ENCODE measurements at places on chromosomes 12 and 14.

DNA sequence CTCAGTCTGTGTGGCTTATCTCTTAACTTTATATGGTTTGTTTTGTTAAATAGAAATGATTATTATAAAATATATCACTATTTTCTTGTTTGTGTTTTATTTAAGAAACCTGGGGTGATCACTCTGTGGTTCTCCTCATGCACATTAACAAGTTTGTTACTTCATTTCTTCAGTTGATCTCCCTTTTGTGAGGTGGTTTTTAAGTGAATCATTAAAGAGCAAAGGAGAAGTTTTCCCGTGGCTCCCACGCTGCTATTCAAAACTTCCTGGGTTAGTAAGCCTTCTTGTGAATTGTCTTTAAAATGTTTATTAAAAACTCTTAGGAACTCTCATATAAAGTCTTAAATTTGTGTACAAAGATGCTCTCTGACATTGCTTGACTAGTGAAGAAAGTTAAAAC, 11.8 kb downstream of the ADIPOR2 start:
- peaks cover 17% of the 10 kb centered on the region for H3K4me1 ChIP-seq
- no peak overlapping the region for H3K4me3 ChIP-seq

- no peak overlapping the region for H3K4me3 ChIP-seq
- no peaks in the 10 kb centered on the region for H3K27me3 ChIP-seq
- no peak for DNase-seq
- H3K27ac ChIP-seq: no peak overlapping the region
- no peaks in the 10 kb centered on the region for H3K36me3 ChIP-seq
These were observed 22.9 kb downstream of the CACNA1C start for GRCh38 chr12:2075508-2076195.

DNA sequence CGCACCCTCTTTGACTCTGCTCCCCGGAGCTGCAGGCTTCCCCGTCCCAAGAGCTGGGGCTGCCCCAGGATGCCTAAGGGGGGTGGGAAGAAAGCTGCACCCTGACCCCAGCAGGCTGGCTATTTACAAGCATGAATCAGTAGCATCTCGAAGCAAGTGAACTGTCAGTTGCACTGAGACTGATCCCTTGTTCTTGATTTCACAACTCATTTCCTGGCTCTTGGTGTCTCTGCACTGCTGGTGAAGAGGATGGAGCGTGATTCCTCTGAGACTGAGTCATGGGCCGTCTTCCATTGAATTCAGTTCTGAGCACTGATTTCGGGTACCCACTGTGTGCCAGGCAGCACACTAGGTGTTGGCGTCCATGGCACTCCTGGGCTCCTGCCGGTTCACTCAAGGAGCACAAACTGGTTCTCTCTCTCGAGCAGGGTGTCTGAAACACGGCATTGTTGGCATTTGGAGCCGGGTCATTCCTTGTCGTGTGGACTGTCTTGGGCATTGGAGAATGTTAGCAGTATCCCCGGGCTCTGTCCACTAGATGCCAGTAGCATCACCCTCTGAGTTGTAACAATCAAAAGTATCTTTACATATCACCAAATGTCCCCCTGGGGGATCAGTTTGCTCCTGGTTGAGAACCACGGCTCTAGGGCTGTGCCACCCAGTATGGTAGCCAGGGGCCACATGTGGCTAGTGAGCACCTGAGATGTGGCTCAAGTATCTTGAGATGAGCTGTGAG, 86.9 kb downstream of the RIN3 start:
- no peaks in the 10 kb centered on the region for H3K36me3 ChIP-seq
- H3K4me1 ChIP-seq: no peaks in the 10 kb centered on the region
- DNase-seq: no peak
- no peaks in the 10 kb centered on the region for H3K27me3 ChIP-seq
- no peak overlapping the region for H3K27ac ChIP-seq
- H3K4me3 ChIP-seq: no peak overlapping the region

DNA sequence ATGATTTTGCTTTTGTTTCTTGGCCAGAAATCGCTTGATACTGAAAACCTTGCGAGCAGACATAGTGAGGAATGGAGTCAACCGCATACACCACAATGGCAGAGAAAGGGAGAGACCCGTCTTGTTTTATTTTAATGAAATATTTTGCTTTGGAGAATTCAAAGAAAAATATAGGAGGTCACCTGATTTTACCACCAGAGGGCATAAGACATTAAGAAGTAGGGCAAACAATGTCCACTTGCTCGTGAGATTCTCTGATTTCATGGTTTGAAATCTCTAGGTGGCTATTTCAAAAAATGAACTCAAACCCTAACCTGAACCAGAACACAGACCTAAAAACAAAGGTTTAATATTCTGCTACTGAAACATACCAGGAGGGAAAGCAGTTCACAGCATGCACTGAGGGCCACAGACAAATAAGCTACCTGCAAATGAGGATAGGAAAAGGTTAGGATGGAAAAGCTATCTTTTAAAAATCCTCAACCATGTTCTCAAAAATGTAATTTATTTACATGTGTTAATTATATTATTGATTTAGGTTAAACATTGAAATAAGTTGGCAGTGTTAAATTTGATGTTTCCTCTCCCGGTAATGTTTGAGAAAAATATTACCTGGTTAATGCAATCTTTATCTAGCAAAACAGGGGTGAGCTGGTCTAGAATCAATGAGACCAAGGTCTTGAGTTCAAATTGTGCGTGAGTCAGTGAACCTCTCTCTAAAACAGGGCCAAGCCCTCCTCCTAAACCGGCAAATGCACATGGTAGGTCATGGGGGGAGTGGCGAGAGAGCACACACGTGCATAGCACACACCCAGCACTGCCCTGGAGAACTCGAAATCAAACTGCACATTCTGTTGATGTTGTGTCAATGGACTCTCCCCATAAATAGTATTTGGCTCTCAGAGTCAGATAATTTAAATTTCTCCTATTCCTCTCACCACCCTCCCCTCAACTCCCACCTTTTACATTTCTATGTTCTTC, 12.5 kb downstream of the IFNG-AS1 start:
- H3K27ac ChIP-seq: no peak overlapping the region
- no peaks in the 10 kb centered on the region for H3K27me3 ChIP-seq
- no peaks in the 10 kb centered on the region for H3K36me3 ChIP-seq
- DNase-seq: peak; percentile 12
- no peak overlapping the region for H3K4me3 ChIP-seq

- no peaks in the 10 kb centered on the region for H3K4me1 ChIP-seq
- H3K27ac ChIP-seq: no peak overlapping the region
- no peaks in the 10 kb centered on the region for H3K36me3 ChIP-seq
- H3K4me3 ChIP-seq: no peak overlapping the region
These were observed 577.8 kb downstream of the AACS start for GRCh38 chr12:125643055-125643454.

DNA sequence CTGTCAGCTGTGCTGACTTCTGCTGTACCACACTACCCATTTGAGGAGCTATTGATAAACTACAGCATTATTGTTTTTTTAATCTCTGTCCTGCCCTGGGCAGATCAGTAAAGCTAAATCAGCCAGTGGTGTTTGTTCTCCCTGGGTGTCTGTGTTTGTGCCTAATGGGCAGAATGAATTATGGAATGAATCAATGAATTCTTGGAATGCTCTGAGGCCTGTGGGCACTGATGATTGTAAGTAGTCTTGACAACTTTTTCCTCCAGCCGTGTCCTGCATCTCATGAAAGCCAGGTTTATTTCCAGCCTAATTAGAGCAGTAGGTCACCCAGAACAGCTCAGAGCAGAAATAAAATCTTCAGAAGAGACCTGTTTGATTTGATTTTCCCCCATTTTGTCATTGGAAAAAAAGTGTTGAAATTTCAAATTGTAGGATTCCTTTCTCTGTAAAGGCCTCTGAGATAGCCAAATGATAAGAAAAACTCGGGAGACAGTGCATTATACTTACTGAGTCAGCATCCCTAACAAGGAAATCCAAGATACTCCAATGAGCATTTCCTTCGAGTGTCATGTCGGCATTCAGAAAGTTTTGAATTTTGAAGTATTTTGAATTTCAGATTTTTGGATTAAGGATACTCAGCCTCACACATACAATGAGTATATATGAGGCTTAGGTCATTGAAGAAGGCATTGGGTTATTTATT, 19.4 kb upstream of the EVL start:
- H3K27ac ChIP-seq: no peak overlapping the region
- no peaks in the 10 kb centered on the region for H3K27me3 ChIP-seq
- H3K4me1 ChIP-seq: no peaks in the 10 kb centered on the region
- H3K4me3 ChIP-seq: no peak overlapping the region
- H3K36me3 ChIP-seq: no peaks in the 10 kb centered on the region

- no peaks in the 10 kb centered on the region for H3K4me1 ChIP-seq
- H3K36me3 ChIP-seq: peaks cover 5% of the 10 kb centered on the region
- H3K27ac ChIP-seq: no peak overlapping the region
- no peaks in the 10 kb centered on the region for H3K27me3 ChIP-seq
These were observed 10.7 kb downstream of the KLHL28 start for GRCh38 chr14:44951051-44951450.

GRCh38 chr14:63992858-63993257, 140.1 kb downstream of the SYNE2 start:
- DNase-seq: no peak
- H3K27ac ChIP-seq: no peak overlapping the region
- H3K4me1 ChIP-seq: no peaks in the 10 kb centered on the region
- H3K27me3 ChIP-seq: no peaks in the 10 kb centered on the region
- H3K36me3 ChIP-seq: peaks cover 19% of the 10 kb centered on the region

- H3K27ac ChIP-seq: no peak overlapping the region
- H3K36me3 ChIP-seq: no peaks in the 10 kb centered on the region
- no peaks in the 10 kb centered on the region for H3K4me1 ChIP-seq
- peaks cover 46% of the 10 kb centered on the region for H3K27me3 ChIP-seq
- DNase-seq: no peak
These were observed 170.1 kb upstream of the GRIP1 start for GRCh38 chr12:66848967-66849366.

DNA sequence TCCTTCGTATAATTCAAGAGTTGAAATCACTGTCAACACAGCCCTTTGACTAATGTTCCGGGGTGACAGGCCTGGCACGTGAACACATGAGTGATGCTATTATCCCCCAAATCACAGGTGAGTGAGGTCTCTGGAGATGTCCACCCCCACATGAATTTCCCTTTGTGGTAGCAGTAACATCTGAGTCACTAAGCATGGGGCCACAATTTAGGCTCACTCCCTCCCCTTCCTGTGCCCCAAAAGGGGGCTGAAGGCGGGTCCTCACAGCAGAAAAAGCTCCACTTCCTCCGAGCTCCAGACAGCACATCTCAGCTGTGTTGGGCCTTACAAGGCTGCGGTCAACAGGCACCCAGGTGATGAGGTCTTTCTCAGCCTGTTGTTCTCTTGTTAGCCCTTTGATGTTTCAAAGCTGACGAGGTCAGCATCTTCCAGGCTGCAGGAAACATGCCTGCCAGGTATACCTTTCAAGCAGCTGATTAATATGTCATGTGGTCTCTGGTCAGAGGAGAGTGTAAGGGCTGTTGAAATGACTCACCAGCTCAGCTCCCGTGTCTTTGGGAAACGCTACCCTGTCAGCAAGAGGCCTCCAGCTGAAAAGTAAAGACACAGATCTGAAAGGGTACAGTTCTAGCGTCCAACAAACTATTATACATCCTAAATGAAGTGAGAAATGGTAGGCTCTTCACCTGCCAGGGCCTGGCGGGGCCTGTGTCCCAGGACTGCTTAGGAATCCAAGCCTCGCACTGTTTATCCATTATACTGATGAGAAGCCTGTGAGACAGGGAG, 107.3 kb downstream of the ZFP36L1 start:
- DNase-seq: no peak
- no peaks in the 10 kb centered on the region for H3K36me3 ChIP-seq
- H3K27me3 ChIP-seq: no peaks in the 10 kb centered on the region
- H3K4me1 ChIP-seq: peaks cover 68% of the 10 kb centered on the region
- H3K4me3 ChIP-seq: no peak overlapping the region

DNA sequence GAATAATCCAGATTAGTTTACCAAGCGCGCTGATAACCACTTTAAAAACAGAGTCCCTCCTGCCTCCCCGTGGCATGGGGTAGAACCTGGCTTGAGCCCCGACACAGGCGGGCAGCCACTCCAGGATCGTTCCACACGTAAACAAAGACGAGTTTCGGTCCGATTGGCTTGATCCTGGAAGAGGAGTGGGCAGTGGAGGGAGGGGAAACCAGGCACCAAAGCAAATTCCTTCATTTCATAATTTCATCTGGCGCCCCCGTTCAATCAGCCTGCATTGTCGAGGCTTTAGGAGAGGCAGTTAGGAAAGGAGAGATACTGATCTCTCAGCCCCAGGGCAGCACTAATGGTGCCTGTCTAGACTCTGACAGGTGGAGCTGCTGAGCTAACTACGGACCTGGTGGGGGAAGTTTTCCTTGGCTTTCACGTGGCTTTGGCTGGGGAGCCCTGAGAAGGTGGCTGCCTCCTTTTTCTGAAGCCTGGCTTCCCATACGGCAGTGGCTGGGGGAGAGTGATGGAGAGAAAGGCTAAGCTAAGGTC, 751 bp upstream of the GPRC5A start:
- H3K4me3 ChIP-seq: peak overlapping the region; percentile 52
- no peaks in the 10 kb centered on the region for H3K36me3 ChIP-seq
- H3K27ac ChIP-seq: no peak overlapping the region
- no peaks in the 10 kb centered on the region for H3K27me3 ChIP-seq
- H3K4me1 ChIP-seq: peaks cover 9% of the 10 kb centered on the region

GRCh38 chr12:127445581-127446139, 821.3 kb upstream of the TMEM132C start:
- H3K27ac ChIP-seq: no peak overlapping the region
- no peak for DNase-seq
